Fibroblast of the conjunctiva (primary cell): ENCODE measurements at places on chromosomes 5 and 9.

- no peak for DNase-seq
These were observed 2216.6 kb upstream of the WWC1 start for GRCh38 chr5:166074582-166075481.

DNA sequence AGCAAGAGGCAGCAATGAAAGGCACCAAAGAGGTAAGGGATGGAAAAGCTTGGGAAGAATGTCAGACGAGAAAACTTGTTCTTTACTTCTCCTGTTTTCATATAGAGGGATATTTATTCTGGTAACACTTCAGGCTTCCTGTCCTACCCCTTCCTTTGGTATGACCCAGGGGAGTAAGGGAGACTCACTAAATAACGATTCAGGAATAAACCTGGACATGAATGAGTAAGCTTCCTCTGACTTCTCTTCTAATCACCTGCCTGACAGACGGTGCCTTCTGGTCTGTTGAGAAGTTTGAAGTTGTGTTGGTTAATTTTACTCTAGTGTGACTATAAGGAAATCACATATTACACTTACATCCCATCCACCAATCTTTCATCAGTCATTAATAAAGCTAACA lies 461.2 kb downstream of the CDH12 start:
- DNase-seq: no peak

DNA sequence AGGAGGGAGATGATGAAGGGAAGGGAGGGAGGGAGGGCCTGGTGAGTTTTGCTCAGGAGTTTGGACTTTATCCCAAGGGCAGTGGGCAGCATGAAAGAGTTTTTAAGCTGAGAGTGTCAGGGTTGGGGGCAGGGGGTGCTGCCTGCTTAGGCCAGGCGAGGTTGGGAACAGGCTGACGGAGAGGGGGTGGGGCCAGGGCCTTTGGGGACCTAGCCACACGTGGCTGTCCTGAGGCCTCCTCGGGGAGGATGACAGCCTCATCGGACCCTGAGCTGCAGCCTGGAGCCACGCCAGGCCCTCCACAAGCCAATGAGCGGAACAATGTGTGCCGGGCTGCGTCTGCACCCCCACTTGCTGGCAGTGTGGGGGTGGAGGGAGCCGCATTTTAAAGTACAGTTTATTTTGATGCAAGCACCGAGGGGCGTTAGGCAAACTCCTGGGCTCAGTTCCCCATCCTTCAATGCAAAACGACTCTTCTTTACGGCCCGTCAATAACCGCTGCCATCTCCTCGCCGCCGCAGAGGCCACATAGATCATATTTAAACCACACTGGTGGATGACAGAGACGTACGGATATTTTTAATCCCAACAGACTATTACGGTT lies 5.3 kb upstream of the RXRA start:
- no peak for DNase-seq

GRCh38 chr5:138726848-138727247 lies 26.4 kb upstream of the CTNNA1 start:
- DNase-seq: no peak

DNA sequence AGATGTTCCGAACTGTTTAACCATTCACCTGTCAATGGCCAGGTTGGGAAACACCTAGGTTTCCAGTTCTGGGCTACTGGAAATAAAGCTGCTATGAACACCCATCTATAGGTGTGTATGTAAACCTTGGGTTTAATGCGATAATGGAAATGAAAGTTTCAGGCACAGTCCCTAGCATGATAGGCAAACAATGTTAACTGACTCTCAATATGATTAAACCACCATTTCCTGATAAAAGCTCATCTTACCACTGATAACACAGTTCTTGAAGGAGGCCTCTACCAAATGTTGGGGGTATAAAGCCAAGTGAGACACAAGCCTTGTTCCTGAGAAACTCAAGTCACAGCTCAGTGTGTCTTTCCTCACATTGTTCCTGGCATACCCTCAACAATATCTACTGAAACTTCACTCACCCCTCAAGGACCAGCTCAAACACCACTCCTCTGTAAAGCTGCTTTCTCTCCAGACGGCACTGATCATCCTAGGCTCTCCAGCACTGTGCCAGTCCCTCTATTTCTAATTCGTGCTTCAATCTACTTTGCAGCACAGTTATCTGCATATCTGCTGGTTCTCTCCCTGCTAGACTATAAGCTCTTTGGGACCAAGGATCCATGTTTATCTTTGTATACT lies 15.8 kb downstream of the RAB14 start:
- DNase-seq: no peak

DNA sequence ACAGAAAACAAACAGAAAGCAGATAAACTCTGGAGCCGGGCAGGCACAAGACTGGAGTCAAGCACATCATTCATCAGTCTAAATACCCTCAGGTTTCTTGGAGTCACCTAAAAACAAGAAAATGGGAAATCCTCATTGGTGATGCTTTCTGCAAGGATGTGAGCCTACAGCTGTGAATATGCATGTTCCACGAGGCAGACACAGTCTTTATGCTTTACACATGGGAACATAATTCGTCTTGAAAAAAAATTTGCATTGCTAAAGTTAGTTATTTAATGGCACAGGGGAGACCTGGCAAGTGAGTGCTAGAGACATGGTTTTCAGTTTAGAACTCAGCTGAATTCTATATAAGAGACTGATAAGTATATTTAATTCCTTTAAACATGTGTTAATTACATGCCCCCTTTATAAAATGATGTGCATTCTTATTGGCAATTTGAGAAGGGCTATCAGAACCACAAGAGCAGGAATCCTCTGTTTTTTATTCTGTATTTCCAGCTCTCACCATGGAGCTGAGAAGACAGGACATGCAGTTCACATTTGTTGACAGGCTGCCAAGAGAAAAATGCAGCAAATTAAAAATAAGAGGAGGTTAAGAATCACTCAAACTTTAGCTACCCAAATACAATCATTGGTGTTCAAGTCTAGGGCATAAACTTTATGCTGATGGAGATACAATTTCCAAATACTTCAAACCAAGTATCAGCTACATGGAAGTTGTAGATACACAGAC lies 438.0 kb upstream of the MPDZ start:
- DNase-seq: no peak

DNA sequence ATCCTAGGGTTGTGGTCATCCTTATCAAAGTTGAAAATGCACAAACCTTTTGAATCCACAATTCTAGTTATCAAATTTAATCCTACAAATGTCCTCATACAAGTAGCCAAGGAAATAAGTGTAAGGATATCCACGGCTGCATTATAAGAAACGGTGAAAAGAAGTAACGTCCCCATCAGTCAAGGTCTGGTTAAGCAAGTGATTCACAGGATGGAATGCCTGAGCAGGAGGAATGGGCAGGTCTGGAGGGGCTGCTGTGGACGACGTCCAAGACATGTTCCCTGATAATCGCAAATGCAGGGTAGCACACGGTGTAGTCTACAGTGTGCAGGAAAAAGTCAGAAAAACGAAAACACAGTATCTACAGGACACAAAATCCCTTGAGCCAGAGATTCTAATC lies 118.6 kb downstream of the ADAMTS2 start:
- DNase-seq: no peak

- DNase-seq: no peak
These were observed 771.7 kb upstream of the CTNND2 start for GRCh38 chr5:12675959-12676358.

GRCh38 chr5:33346534-33346933 lies 94.2 kb upstream of the TARS1 start:
- no peak for DNase-seq

DNA sequence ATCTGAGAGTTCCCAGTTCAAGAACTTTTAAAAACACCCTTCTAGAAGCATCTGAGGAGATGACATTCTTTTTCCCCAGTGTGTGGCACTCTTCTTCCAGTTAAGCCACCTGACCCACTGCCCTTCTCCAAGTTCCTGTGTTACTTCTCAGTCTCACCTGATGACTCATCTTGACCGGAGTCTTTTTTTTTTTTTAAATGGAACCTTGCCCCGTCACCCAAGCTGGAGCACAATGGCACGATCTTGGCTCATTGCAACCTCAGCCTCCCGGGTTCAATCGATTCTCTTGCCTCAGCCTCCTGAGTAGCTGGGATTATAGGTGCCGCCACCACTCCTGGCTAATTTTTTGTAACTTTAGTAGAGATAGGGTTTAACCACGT lies 224.1 kb upstream of the DAB2 start:
- DNase-seq: no peak

DNA sequence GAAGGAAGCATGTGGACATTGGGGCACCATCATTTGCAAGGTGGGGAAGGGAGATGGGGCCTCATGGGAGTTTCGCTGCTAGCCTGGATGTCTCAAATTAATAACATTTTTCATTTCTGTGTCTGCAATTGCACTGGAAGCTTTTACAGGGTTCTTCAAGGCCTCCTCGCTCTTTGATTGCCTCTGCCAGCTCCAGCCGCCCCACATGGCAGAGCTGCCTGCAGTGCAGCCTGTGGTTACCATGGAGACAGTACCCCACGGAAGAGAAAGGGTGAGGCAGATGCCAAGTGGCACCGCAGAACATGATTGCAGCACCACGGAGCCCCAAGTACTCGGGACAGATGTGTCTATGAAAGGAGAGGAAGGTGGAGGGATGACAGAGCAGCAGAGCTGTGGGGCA lies 25.4 kb downstream of the CTNND2 start:
- no peak for DNase-seq

GRCh38 chr9:125745018-125745417 lies 2.2 kb upstream of the PBX3 start:
- no peak for DNase-seq

DNA sequence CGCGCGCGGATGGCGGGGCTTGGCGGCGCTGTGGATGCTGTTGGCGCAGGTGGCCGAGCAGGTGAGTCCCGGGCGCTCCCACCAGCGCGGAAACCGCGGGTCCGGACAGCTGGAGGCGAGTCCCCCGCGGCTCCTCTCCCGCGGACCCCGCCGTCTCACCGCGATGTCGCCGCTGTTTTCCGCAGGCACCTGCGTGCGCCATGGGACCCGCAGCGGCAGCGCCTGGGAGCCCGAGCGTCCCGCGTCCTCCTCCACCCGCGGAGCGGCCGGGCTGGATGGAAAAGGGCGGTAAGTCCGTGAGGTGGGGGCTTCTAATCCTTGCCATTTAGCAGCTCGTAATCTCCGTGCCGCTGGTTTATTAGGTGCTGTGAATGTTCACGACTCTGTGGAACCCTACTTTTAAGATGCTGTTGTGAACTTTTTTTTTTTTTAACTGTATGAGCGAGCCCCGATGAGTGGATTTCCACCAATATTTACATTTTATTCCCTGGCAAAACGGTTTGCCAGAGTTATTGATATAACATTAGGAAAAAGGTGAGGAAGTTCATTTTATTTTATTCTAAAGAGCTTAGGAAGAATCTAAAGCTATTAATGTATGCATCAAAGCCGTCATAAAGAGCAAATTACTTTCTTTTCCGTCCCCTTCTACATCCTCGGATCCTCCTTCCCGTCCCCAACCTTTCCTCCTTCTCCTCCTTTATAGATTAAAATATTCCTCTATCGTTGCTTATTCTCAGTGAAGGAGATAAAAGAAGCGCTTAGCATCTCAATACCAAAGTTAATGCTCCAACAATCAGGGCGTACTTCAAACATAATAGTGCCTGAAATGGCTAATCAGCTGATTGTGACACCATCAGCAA lies 579 bp downstream of the ADAMTS16 start:
- no peak for DNase-seq

DNA sequence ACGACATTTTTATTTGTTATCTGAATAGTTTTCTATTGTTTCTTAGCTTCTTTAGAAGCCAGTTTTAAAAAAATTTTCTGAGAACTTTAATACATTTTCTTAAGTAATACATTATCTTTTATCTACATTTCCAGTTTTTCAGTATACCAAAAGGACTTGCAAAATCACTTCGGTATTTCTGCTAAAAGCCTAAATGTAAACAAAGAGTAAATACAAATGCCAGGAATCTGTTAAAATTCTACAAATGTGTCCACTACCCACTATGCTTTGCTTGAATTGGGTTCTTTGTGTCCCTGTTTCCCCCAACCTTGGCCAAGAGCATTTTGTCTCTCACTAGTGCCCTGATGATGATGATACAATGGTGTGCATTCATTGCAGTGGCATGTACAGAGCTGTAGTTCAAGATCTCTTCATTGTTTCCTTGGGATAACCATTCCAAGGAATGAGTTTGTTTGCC lies 611.2 kb downstream of the NR2F1-AS1 start:
- DNase-seq: no peak

DNA sequence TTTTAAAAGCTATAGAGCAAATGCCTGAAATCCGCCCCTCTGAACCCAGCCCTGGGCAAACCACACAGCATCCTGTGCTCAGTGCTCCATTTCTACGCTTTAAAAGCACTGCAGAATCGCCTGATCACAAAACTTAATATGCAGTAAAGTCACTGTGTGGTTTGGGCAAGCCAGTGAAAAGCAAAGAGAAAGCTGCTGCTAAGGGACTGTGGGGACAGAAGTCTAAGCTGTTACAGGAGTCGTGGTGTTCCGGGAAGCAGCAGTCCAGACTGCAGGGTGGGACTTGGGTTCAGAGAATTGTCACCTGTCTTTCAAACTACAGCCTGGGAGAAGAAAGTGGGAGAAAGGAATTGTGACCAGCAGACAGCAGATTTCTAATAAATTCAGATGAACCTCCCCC lies 8.2 kb downstream of the RAPGEF1 start:
- DNase-seq: no peak

- DNase-seq: no peak
These were observed 7.2 kb upstream of the POU4F3 start for GRCh38 chr5:146331423-146331822.

- DNase-seq: no peak
These were observed 56.4 kb downstream of the IPPK start for GRCh38 chr9:92613268-92614122.
